Osteocyte (in vitro differentiated cells): ENCODE measurements at places on chromosomes 3 and 15. TPM values are rescaled to one million over a fixed set of nuclear protein-coding genes. Genes with fewer than 3 reads are reported as not detected.

GRCh38 chr15:56959318-56959648 lies 40.8 kb downstream of the TCF12 start:
- DNase-seq = no peak

DNA sequence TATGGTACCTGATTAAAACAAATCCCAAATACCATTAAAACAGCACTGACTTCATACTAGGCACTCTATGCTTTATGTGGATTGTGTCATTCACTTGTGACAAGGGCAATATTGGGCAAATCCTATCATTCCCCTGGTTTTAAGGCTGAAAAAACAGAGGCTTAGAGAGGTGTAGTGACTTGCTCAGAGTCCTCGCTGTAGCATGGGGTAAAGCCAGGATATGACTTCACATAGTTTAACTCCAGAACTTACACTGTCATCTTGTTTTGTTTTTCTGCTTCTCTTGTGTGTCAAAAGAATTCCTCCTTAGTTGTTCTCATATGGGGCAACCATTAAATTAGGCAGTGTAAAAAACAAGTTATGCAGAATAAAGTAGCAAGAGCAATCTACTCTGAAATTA lies 40.3 kb upstream of the ICE2 start:
- DNase-seq = no peak

GRCh38 chr3:16179771-16180736 lies 5.6 kb downstream of the GALNT15 start:
- no peak for DNase-seq

DNA sequence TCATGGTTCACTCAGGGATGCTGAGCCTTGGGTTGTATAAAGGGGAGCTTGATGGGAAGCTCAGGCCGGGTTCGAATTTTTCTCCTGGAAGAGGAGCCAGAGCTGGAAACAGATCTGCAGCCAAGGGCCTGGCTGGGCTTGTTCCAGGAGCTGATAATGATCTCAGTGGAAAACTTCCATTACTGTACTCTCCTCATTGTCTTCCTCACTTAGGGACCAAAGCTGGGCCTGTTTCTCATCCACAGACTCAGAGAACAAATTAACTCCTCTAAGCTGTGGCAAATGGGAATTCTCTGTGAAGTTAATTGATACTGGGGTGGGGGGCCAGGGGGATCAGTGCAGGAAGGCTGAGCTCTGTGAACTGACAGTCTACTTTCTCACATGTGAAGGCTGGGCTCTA lies 92.0 kb downstream of the PRICKLE2 start:
- no peak for DNase-seq

GRCh38 chr3:39142067-39142466 lies 11.3 kb downstream of the CSRNP1 start:
- DNase-seq = no peak

DNA sequence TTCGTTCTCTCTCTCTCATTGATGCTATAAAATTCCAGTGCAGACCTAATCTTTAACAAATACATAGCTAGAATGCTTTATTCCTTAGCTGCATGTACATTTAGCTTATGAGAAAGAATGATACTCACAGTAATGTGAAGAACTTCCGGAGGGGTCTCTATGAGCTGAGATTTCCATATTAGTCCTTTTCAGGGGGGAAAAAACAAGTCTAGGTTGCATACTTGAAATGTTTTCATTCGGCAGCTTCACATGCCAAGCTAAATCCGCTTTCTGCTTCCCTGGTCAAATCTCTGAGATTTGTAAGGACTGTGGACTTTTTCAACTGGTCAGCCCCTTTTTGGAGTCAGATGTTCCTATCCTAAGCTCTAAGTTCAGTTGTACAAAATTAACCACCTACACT lies 111.5 kb upstream of the COL8A1 start:
- no peak for DNase-seq

GRCh38 chr3:158097593-158098308 lies 8.5 kb downstream of the SHOX2 start:
- no peak for DNase-seq

GRCh38 chr3:54347060-54347459 lies 224.7 kb downstream of the CACNA2D3 start:
- no peak for DNase-seq

The PPP1R14D gene
- total RNA-seq = not detected in 2 replicates

The DUOX2 gene
- total RNA-seq = 0.08 TPM in 1 of 2 replicates, not detected in the other

The FGD5 gene
- not detected in 2 replicates for total RNA-seq

The RHCG gene
- not detected in 2 replicates for total RNA-seq

The ITIH1 gene
- not detected in 2 replicates for total RNA-seq
